ENCODE measurements at places on chromosomes 11 and 22. TPM values are rescaled to one million over a fixed set of nuclear protein-coding genes. Genes with fewer than 3 reads are reported as not detected.

Gene RASD2
- total RNA-seq = not detected

DNA sequence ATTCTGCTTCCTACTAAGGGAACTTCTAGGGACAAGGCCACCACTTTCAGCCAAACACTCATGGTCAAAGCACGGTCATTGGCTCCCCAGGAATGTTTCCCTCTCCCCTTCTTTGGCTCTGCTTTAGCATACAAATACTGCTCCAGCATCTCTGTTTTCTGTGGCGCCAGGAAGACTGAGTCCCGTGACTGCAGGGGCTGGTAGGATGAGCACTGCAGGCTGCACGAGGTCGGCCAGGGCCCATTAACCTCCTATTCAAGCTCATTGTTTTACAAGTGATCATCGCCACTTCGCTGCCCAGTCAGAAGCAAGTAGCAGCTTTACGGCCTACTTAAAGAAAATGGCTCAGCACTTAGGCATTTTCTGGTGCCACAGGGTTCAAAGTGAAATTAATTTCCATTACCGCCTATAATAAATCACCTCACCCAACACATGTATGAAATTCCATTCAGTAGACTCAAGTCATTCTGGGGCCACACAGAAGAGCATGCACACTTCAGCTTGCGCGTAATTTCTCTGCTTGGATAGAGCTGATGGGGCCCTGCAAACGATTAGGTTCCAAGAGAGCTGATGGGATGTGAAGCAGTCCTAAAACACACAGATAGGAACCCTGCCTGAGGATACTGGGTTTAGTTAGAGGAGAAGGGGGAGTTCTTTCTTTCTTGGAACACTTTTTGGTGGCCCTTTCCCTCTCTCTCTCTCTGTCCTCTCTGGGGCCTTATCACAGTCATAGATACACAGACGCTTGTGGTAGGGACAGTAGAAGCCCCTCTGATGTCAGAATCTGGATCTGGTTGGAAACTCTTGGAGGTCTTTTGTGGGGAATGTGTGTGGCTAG is 173.7 kb downstream of the KIF18A start:
- H3K27ac ChIP-seq = no peak overlapping the region
- H3K4me3 ChIP-seq = no peak overlapping the region
- no peaks in the 10 kb centered on the region for H3K4me1 ChIP-seq
- H3K27me3 ChIP-seq = no peaks in the 10 kb centered on the region
- DNase-seq = no peak
- H3K36me3 ChIP-seq = no peaks in the 10 kb centered on the region

Gene CDON
- 3.4 TPM for total RNA-seq

DNA sequence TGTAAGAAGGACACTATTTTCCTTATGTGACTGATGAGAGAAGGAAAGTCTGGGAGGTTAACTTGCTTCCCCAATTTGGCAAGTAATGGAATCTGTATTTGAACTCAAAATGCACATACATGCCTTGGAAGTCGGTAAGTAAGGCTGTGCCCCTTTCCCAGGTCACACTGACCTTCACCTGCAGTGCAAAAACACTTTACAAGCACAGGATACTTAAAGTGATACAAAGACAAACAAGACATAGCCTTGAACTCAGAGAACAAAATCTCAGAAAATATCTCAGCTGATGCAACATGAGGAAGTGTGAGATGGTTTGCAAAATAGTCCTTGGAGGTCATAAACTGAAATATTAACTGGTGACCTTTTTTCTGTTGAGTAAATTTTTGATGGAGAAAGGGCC is 251.1 kb downstream of the RAB38 start:
- no peaks in the 10 kb centered on the region for H3K27me3 ChIP-seq
- H3K36me3 ChIP-seq = no peaks in the 10 kb centered on the region
- no peak overlapping the region for H3K4me3 ChIP-seq
- no peaks in the 10 kb centered on the region for H3K4me1 ChIP-seq
- no peak overlapping the region for H3K27ac ChIP-seq

DNA sequence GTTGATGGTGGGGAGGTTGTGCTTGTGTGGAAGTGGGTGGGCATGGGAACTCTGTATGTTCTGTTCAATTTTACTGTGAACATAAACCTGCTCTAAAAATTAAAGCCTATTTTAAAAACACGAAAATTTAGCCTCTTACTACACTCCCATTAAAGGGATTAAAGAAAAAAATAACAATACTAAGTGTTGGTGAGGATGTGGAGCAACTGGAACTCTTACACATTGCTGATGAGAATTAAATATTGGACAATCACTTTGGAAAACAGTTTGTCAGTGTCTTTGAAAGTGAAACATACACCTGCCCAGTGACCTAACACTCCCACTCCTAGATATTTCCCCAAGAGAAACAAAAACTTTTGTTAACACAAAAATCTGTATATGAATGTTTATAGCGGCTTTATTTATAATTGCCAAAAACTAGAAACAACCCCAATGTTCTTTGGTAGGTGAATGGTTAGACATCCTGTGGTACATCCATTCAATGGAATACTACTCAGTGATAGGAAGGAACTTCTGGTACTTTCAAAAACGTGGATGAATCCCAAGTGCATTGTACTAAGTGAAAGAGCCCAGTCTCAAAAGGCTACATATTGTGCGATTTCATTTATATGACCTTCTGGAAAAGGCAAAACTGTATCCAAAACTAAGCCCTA is 23.5 kb downstream of the LRRC32 start:
- H3K4me1 ChIP-seq = peaks cover 2% of the 10 kb centered on the region
- H3K4me3 ChIP-seq = no peak overlapping the region
- H3K27me3 ChIP-seq = peaks cover 43% of the 10 kb centered on the region
